CD4-positive, alpha-beta T cell (primary cell): ENCODE measurements at places on chromosomes 12 and 14.

- no peak for DNase-seq
Measured at GRCh38 chr12:20210621-20211215, 157.6 kb upstream of the PDE3A start.

DNA sequence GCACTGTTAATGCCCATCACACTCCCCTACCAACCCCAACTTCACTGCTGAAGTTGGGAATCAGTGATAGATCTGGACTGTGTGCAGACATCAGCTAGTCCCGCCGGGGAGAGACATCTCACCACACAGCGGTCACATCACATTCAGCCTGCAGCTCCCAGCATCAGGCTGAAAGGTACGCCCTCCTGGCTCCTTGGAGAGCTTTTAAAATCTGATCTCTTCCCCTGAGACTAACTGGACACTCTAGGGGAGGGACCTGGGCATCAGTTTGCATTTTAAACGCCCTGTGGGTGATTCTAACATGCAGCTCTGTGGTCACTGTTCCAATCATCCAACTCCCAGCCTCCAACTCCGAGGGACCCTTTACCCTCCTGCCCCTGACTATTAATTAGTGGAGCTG is 58.4 kb downstream of the CCDC85C start:
- no peak for DNase-seq

- DNase-seq = peak; percentile 30
Measured at GRCh38 chr12:126747530-126748149, 1519.3 kb upstream of the TMEM132C start.

DNA sequence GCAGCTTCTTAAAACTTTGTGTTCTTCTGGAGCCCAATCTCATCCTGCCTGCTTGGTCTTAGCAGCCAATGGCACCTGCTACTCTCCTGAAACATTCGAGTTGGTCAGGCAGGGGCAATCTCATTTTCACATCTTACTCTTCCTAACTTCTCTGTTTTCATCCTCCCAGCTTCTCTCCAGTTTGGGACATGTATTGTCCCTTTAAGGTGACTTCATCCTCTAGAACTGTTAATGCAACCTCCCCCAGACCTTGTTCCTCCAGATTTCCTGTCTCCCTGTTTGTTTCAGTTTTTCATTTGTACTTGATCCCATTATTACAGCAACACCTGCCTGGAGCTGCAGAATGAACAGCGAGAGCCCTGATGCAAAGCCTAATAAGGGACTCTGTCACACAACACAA is 31.3 kb downstream of the SERPINA11 start:
- no peak for DNase-seq

GRCh38 chr12:126424696-126425095 is 1359.5 kb downstream of the AACS start:
- no peak for DNase-seq

GRCh38 chr14:74853581-74853980 is 22.4 kb downstream of the PROX2 start:
- no peak for DNase-seq

DNA sequence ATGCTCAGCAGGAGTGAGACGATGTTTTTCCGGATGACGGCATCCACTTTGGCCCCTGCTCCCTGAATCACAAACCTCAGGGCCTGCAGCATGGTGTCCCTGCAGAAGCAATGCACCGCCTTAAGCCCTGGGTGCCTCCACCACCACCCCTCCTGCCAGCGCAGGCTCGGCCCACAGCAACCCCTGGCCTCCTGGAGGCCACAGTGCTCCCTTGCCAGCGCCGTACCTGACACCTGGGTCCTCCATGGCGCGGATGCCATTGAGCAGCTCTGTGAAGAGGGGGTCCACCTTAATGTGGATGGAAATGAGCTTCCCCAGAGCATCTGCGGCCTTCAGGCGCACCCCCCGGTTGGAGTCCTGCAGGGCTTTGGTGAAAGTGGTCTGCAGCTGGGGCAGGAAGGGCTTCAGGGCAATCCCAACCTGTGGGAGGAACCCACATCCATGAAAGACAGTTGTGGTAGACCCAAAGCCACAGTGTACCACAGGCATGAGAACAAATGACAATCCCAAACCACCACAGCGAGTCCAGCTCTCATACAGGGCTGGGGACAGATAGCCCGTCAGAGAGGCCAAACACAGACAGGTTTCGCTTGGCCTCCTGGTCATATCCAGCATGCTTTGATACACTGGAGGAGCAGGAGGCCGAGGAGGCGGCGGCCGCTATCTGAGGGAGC is 17.9 kb upstream of the RAB35 start:
- DNase-seq = no peak

DNA sequence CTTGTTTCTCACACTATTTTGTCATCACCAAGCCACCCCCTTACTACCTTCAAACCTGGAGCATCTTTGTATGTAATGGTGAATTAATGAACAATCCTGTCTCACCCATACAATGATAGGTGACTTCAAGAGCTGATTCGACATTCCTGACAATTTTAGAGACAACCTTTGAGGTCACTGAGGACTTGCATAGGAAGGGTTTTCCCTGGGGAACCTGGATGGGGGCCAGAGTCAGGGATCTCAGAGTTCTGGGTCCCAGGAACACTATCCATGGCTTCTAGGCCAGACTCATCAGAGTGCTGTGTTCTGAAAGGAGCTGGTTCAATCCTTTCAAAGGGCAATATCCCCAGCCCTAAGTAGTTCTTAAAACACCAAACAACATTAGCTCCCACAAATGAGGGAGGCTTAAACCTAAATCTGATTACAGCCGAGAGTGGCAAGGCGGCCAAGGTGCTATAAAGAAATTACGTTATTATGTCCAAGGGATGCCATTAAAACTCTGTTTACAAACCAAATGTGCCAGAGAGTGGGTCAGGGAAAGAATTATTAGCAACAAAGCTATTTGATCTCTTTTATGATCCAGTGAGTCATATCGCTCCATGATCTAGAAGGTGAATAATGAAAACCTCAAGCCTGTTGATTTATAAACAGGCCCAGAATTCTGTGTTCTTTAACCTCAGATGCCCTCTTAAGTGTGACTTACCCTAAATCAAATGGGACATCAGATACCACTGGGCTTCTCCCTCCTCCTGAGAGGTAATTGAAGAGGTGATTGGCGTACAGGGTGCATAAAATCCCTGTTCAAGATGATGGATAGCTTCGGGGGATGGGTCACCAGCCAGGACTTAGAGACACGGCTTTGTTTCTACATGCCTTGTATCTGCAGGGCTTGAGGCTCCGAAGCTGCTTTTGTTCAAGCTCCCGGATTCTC is 230.2 kb upstream of the TBX3 start:
- no peak for DNase-seq

- no peak for DNase-seq
Measured at GRCh38 chr12:55058082-55058481, 38.3 kb downstream of the NEUROD4 start.

DNA sequence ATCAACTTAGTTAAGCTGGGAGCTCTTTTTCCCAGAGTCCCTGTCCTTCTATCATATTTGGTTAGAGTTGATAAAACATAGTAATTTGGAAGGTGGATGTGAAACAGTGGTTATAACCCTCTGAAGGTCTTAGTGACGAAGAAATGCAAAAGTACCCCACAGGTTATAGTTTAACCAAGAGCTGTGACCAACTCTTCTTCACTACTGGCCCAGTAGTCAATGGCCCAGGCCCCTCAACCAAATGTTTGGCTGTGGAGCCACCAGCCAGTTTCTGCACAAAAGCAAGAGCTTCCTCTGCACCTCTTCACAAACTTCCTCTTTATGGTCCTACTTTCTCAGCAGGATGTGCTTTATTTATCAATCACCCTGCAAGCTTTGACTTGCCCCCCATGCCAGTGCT is 132.6 kb downstream of the BMP4 start:
- DNase-seq = no peak

- DNase-seq = no peak
Measured at GRCh38 chr14:62696331-62696924, 348.8 kb downstream of the KCNH5 start.

DNA sequence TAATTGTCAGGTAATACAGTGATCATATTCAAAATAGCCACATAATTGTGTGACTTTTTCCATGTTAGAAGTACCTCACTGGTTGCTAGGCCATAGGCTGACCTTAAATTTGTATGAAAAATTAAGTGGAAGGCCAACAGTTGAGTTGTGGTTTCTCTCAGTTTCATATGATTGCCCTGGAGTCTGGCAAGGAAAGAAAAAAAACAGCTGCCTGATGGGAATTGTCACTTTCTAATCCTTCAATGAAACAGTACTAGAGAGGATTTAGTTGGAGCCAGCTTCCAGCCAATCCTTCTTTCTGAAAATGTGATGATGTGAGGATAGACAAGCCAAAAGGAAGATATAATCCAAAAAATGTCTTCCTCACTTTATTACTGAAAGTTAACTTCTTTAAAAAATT is 113.6 kb downstream of the ALX1 start:
- DNase-seq = no peak

GRCh38 chr14:50320283-50320682 is 8.2 kb downstream of the DMAC2L start:
- DNase-seq = no peak

GRCh38 chr14:69852531-69853321 is 26.5 kb upstream of the SMOC1 start:
- no peak for DNase-seq

DNA sequence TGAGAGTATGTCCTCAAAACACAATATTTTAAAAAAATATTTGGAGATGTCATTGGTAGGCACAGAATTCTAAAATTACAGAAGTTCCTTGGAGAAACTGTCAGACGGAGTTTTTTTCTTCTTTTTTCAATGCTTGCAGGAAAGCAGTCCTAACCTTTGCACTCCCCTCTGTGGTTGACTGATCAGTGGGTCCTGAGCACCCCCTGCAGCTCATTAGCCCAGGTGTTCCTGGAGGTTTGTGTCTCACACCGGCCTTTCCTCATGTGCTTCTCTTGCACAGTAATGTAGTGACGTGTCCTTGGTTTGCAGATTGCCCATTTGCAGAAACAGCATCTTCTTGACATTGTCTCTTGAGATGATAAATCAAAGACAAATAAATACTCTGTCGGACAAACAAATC is 513.0 kb downstream of the TMEM121 start:
- DNase-seq = peak; percentile 48

DNA sequence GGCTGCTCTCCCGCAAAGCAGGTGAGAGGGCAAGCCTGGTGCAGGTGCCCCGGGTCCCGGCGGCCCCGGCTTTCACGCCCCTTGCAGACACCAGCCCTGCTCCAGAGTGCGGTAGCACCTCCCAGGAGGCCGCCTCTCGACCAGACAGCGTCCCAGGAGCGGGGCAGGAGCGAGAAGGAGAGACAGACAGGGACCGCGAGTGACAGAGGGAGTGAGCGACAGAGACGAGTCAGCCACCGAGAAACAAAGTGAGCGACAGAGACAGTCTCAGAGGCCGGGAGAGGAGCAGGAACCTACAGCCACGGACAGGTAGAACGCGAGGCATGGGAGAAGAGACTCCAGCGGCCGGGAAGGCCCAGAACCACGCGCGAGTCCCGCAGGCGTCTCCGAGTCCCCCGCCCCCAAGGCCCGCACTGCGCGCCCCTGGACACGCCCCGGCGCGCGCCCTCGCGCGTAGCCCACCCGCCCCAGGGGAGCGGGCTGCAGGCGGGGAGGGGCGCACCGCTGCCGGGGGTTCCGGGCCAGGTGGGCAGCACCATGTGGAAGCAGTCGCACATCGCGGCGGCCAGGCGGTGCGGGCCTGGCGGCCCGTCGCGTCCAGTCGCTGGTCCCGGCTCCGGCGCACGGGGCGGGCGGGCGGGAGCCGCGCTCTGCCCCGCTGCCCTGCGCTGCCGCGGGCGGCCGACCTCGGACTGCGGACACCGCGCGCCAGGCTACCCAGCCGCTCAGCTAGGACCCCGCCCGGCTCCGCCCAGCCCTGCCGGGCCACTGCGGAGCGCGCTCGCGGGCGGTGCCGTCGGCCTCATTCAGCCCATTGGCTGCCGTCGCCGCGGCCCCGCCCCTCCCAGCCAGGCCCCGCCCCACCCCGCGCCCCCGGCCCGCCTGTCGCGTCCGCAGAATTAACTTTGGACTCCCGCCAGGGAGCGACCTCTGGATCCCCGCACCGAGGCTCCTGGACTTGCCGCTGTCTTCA is at the start of gene AHNAK2:
Gene AHNAK2 (minus strand): TSS at position 694 of the 973 bp plus-strand sequence. CDS start 137 bp downstream, at position 557.
- DNase-seq = no peak

- DNase-seq = no peak
Measured at GRCh38 chr14:22593189-22593588, 4.2 kb upstream of the DAD1 start.

DNA sequence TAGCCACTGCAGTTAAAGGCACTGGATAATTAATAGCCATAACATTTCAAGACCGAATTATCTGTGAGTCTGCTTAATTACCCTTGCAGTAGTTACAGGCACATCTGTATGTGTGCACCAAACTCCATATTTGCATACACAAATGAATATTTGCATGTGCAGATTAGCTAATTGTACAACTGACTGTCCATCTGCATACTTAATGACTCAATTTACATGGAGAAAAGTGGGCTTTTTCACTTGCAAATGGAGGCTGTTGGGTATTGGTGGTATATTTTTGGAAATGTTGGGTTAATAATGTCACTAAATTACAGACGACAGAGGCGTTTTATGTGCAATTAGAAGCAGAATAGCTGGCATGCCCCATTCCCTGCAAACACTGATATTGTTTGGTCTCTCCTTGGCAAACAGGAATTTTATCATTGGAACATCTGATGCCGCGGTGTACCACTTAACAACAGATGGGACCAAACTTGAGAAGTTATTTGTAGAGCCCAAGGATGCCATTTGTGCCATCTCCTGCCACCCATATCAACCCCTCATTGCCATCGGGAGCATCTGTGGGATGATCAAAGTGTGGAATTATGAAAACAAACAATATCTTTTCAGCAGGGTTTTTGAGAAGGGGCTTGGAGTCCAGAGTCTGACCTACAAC is 39.6 kb downstream of the CFAP251 start:
- DNase-seq = no peak

- DNase-seq = no peak
Measured at GRCh38 chr14:20563971-20564370, 3.1 kb upstream of the RNASE9 start.

DNA sequence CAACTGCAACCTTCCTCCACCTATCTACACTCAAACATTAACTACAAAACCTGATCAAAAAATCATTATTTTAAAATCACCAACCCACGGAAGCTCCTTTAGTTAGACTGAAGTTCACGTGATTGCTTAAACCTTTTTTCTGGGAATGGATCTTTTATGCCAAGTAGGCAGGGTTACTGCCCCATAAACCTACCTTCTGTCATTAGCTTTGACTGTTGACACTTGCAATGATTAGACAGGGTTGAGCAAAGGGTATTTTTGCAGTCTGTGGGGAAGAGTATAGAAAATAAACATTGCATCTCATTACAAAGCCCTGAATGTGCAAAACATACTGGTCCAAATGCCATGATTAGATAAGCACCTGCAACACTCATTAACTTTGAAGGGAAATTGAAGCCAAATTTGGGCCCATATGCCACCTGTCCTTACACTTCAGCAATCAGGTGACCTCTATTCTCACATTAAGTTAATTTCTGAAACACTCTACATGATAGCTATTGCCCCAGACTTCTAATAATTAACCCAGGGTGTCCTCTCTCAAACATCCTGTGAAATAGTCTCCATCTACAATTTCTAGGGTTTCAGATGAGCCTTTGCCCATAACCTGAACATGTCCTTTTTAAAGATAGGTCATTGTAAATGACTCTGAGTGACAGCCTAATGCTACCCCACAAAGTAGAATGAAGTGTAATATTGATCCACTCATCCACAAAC is 156.0 kb upstream of the PLEKHG7 start:
- no peak for DNase-seq

GRCh38 chr12:115794659-115795081 is 482.8 kb downstream of the MED13L start:
- no peak for DNase-seq

- DNase-seq = no peak
Measured at GRCh38 chr12:28620281-28620680, 430.0 kb downstream of the CCDC91 start.
